ENCODE measurements at places on chromosomes 6 and 20. TPM values are rescaled to one million over a fixed set of nuclear protein-coding genes. Genes with fewer than 3 reads are reported as not detected.

- DNase-seq = no peak
These were observed 19.8 kb downstream of the SIRPD start for GRCh38 chr20:1537731-1538058.

DNA sequence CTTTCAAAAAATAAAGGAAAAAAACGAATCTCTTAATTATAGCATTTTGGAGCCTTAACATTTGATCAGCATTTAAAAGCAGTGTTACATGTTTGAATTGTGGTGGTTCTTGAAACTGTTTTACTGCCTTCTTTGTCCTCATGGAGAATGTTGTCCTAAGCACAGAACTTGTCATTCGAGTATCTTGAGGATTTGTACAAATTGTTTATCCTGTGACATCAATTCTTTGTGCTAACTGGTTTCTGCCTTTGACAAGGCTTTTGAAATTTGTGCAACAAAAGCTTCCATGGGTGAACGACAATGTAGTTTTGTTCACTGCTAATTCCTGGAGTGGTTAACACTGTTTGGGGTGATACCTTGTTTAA is 130.8 kb downstream of the SCAF8 start:
- DNase-seq = no peak

The NHLRC1 gene
- 0.81 TPM for polyA plus RNA-seq

DNA sequence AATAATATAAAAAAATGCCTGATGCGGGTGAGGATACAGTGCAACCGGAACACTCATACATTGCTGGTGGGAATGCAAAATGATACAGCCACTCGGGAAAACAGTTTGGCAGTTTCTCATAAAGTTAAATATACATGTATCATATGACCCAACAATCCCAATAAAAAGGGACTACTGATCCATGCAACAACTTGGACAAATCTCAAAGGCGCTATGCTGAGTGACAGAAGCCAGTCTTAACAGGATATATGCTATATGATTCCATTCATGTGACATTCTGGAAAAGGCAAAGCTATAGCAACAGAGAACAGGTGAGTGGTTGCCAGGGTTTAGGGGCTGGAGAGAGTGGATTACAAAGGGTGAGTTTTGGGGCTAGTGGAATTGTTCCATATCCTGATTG is 170.2 kb upstream of the MLN start:
- DNase-seq = no peak

DNA sequence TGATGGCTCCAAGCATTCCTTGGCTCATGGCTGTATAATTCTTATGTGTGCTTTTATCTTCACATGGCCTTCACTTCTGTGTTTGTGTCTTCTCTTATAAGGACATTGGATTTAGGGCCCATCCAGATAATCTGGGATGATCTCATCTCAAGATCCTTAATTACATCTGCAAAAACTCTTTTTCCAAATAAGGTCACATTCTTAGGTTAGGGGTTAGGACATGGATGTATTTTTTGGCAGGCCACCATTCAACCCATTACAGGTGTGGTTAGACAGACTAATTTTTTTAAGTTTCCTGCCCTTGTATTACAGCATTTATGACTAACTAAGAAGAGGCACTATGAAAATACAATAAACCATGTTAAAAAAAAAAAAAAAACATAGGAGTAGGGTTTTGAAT is 254.0 kb downstream of the TPBG start:
- DNase-seq = no peak

- no peak for DNase-seq
These were observed 481.4 kb downstream of the MAFB start for GRCh38 chr20:40207655-40208054.

- no peak for DNase-seq
These were observed 32.9 kb downstream of the PKIG start for GRCh38 chr20:44615169-44615791.

Data from CD8-positive, alpha-beta memory T cell (primary cell).